Natural killer cell treated with Interleukin-12 subunit alpha and Interleukin-12 subunit beta and Interleukin-15 and Interleukin-18, amount 100 ng/mL, for 72 hours (primary cell): ENCODE measurements at places on chromosomes 5 and 9. TPM values are rescaled to one million over a fixed set of nuclear protein-coding genes. Genes with fewer than 3 reads are reported as not detected.

The AQP3 gene
- 1.4 TPM for total RNA-seq

The LURAP1L gene
- total RNA-seq: not detected

The TAF11L5 gene
- not detected for total RNA-seq

The IFNA21 gene
- not detected for total RNA-seq

The MCTP1 gene
- total RNA-seq: 6.6 TPM

The RASEF gene
- total RNA-seq: not detected

The SPINK6 gene
- not detected for total RNA-seq

The TLN1 gene
- 539 TPM for total RNA-seq

The MTMR12 gene
- total RNA-seq: 31.9 TPM

The ZNG1F gene
- 20.2 TPM for total RNA-seq

The OLFM1 gene
- total RNA-seq: not detected

The TMC1 gene
- not detected for total RNA-seq

- no peak for DNase-seq
Observed at GRCh38 chr9:6605202-6605601, 40.3 kb downstream of the GLDC start.

- no peak for DNase-seq
Observed at GRCh38 chr9:12289711-12290110, 403.5 kb upstream of the TYRP1 start.

- peak; percentile 98 for DNase-seq
Observed at GRCh38 chr9:112717661-112718331, at the start of gene INIP. Gene INIP (minus strand): TSS chr9:112718117. CDS start chr9:112716485, 1,632 bp downstream.

DNA sequence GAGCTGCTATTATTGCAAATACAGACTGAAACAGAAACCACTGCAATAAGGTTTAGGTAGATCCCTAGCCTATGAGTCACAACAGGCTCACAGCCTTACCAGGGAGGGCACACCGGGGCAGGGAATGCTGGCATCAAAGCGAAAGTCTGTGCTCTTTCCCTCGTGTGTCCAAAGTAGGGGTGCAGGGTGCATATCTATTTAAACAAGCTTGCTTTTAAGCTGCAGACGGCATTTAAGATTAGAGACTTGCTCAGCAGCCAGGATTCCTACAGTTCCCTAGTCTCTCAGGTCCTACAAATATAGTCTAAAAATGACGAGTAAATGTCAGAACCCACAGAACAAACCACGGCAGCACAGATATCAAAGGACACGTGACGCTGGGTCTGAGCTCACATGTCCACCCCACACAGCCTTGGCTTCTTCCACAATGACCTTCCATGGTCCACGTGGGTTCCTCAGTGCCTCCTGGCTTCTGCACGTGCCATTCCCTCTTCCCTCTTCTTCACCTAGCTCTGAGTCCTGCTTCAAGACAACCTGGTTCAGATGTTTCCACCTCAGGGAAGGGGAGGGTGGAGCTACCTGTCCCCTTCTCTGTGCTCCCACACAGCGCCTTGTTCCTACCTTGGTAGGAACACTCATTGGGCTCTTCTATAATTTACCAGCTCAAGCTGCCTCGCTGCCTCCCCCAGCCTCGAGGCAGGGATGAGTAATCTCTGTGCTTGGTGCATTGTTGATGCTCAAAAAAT, 193.2 kb downstream of the MAPKAP1 start:
- DNase-seq: no peak

DNA sequence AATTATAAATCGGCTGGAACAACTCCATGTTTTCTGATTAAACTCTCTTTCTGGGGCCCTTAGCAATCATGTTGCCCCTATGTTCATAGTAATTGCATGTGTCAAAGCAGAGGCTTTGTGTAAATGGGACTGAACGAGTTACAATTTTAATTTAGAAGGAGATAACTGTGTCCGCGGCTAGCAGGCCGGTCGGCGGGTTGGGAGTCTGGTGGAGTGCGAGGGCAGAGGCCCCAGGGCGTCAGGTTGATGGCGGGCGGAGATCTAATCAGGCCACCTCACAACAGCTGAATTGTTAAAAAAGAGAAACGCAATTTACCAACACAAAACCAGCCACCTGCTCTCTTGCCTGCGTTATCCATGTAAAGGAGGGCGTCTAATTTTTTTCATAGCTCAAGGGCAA, 134.9 kb upstream of the LPCAT1 start:
- DNase-seq: no peak

- DNase-seq: no peak
Observed at GRCh38 chr9:3043369-3043768, 199.5 kb upstream of the PUM3 start.

DNA sequence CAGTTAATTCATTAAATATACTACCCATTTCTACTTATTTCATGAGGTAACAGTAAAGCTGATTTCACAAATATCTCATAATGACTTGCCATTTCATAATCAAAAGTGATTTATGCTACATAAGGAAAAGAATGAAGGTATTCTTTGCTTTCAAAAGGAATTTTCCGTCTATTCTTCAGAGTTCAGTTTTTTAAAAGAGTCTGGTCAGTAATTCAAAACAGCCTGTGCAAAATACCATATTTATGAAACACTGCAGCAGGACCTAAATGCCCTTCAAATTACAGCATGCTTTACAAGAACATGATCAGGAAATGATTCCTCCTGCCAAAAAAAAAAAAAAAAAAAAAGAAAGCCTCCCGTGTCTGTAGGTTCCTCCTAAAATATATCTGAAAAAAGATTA, 154.7 kb downstream of the KIAA0825 start:
- DNase-seq: no peak

DNA sequence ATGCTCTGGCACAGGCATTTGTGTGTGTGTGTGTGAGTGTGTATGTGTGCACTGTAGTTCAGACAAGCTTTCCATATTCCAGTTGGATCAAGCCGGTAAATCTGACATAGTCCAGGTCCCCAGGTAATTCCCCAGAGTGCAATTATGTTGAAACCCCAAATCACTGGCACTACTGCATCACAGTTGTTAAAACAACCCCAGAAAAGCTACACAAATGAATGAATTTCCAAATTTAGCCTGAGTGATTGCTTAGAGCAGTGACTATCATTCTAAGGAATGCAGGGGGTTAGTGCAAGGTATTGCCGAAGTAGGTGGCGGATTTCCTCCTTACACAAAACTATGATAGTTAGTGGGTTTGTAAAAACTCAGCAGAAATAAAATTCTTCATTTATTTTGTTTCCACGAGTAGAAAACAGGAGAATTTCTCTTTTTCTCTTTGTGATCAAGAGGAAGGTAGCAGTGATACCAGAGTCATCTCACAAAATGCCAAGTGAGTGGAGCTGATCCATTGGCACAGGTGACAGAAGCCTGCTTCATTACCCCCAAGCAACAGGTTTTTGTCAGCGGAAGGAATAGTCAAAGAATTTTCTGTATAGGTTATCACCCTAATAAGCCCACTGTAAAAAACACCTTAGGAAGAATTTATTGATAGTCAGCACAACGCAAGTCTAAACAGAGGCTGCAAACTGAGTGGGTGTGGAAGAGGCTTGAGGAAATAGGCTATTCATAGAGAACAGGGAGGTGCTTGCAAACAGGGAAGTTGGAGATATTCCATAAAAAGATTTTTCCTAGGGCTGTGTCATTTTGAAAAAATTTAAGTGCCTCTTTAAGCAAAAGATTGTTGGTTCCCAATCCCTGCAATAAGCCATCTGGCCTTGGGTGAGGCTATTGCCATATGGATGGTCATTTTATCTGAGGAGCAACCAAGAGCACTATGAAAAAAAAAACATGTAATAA, 385.1 kb downstream of the CHSY3 start:
- DNase-seq: no peak

DNA sequence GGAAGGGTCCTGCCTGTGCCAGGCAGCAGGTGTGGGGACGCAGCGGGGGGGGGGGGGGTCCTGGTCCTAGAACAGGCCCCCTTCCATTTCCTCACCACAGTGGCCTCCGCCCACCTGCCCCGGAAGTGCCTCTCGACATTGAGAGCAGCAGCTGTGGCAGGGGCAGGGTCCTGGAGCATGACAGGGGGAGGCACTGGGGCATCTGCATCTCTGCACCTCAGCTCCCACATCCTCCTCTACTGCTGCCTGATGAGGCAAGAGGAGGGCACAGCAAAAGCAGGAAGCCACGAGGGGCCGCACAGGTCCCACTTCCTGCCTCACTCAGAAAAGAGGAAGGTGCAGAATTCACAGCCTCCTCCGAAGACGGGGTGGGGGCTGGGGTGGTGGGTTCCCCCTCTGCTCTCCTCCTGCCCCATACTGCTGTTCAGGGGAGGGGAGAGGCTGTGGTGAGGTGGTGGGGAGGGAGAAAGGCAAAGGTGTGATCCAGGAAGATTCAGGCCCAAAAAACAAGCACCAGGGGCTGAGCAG, 14.8 kb downstream of the AKNA start:
- peak; percentile 92 for DNase-seq

DNA sequence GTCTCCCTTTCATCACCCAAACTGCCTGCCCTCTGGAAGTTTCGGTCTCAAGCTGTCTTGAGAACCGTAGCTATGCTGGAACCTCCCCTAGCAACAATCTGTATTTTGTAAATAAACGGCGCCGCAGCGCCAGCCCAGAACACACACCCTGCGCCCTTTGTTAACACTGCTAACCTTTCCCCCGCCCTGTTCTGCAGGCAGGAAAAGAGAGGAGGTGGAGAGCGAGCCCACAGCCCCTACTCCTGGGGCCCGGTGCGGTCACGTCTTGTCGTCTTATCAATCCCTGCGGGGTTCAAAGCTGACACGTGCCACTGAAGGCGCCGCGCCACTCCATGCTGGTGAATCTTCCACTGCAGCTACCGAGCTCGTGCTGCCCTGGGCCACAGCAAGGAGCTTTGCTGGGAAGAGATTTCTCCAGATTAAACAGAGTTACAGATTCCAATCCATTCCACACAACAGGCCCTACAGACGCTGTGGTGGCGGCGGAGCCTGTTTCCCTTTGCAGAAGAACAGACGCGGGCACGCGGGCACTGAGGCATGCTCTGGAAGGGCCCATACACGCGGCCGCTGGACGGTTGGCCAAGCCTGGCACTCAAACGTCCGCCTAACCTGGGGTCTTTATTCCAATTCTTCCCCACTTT, 25.3 kb downstream of the ZDHHC11B start:
- no peak for DNase-seq

GRCh38 chr9:94894094-94894699, 167.7 kb downstream of the AOPEP start:
- no peak for DNase-seq

GRCh38 chr5:56080375-56081052, 85.8 kb upstream of the IL6ST start:
- no peak for DNase-seq
